Globus pallidus (tissue), 1 donor: ENCODE measurements at places on chromosomes 5 and 9.
A peak's percentile ranks its signal among the peaks of the same experiment; 100 is the strongest.

- peak; percentile 31 for DNase-seq
These were observed 41.2 kb upstream of the CTSL start for GRCh38 chr9:87684627-87685219.

DNA sequence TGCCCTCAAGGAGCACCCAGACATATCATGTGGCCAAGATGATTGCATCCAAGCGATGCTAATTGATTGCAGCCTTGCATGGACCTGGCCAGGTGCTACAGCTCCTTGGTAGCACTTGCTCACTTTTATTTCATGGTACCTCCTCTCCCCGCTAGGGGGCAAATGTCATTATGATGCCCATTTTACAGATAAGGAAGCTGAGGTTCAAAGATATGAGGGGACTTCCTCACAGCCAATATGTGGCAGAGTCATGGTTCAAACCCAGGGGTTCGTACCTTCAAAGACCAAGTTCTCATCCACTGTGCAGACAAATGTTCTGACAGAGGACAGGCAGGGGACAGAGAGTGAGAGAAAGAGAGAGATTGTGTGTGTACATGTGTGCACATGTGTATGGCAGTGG is 21.9 kb upstream of the KCNMB1 start:
- DNase-seq, result no peak

GRCh38 chr9:121214005-121214404 is 12.3 kb upstream of the RAB14 start:
- DNase-seq, result no peak

- no peak for DNase-seq
These were observed 368.0 kb upstream of the WWC1 start for GRCh38 chr5:167923396-167923795.

- no peak for DNase-seq
These were observed 421.9 kb downstream of the HCN1 start for GRCh38 chr5:45274241-45274640.

- no peak for DNase-seq
These were observed 82.4 kb downstream of the COL27A1 start for GRCh38 chr9:114237781-114238180.

GRCh38 chr5:16192311-16192710 is 12.7 kb upstream of the MARCHF11 start:
- DNase-seq, result no peak
